Stimulated activated CD8-positive, alpha-beta memory T cell treated with anti-CD3 and anti-CD28 coated beads, Interleukin-2, amount 100 ng/mL, for 48 hours (primary cell): ENCODE measurements at places on chromosomes 7 and 10.
A peak's percentile ranks its signal among the peaks of the same experiment; 100 is the strongest.

DNA sequence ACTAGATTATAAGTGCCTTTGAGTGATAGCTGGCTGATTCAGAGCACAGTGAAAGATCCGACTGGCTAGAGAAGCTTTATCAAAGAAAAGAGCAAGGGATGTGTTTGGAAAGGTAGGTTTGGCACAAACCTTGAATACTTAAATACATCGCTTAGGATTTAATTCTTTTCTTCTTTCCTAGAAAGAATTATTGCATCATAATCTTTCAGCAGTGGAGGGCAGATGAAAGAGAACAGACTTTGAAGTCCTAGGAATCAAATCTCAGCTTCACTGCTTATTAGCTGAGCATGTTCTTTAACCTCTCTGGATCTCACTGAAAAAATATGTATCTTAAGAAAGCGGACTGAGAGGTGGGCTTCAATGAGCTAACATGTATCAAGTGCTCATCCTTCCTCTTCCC is 122.8 kb downstream of the ZNF365 start:
- DNase-seq, result no peak

DNA sequence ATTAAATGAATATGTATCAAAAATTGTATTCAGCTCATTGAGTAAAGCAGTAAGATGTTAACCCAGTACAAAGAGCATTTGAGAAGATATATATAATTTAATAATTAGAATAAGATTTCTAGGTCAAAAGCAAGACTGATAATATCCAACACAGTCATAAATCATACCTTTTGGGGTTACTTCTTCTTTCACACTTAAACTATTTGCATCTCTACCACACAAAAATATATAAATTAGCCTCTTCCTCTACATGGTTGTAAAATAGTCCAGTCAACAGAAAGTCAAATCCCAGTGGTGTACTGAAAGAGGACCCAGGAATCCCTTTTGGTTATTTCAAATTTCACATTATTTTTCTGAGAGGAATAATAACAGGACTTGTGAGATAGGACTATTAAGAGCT is 204.6 kb upstream of the INHBA start:
- DNase-seq, result no peak

GRCh38 chr10:78335691-78336401 is 302.2 kb downstream of the RPS24 start:
- no peak for DNase-seq

DNA sequence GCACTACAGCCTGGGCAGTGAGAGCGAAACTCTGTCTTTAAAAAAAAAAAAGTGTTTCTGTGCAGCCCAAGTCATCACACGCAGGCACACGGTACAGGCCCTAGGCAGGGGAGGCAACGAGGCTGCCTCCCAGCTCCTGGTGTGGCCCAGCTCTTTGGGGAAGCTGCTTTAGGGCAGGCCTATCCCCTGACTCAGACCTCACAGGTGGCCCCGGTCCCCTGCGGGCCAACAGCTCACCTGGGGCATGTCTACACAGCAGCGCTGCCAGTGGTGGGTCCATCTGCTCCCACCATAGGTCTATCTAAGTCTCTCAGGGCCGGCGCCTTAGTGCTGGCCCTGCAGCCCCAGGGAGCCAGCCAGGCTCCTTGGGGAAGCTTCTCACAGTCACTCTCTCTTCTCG is 31.4 kb downstream of the ZAN start:
- no peak for DNase-seq

GRCh38 chr7:100852048-100852872 is at the start of gene SLC12A9:
TSS of gene SLC12A9 (plus strand) at chr7:100852713. CDS start at chr7:100854198, 1,485 bp downstream.
- DNase-seq, result peak; percentile 85

DNA sequence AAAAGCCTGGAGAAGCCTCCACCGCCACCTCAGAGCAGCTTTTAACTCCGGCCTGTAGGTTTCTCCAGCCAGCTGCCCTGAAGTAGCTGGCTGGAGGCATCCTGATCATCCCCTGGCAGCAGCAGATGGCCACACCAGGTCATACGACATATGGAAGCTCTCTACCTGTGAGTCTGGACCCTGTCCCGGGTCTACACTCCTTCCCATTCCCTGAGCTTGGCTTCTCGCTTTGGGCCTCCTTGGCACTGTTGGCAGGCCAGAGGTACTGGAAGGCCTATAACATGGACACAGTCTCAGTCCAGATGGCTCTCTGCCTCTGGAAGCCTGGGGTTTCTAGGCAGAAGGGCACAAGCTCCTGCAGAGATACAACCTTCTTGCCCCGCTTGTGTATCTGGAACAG is 43.5 kb upstream of the TRIM8 start:
- DNase-seq, result no peak

DNA sequence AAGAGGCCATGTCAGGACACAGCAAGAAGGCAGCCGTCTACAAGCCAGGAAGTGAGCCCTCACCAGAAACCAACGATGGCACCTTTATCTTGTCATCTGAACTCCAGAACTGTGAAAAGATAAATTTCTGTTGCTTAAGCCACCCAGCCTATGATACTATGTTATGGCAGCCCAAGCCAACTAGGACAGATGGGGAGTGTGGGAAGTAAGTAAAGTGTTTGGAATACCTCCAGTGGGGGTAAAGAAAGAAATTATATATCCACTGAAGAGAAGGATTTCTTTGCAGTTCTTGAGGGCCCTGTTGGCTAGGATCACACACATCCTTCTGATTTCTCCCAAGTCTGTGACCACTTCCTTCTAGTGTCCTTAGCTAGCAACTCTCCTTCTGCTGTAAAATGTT is 384.4 kb downstream of the TNS3 start:
- no peak for DNase-seq

DNA sequence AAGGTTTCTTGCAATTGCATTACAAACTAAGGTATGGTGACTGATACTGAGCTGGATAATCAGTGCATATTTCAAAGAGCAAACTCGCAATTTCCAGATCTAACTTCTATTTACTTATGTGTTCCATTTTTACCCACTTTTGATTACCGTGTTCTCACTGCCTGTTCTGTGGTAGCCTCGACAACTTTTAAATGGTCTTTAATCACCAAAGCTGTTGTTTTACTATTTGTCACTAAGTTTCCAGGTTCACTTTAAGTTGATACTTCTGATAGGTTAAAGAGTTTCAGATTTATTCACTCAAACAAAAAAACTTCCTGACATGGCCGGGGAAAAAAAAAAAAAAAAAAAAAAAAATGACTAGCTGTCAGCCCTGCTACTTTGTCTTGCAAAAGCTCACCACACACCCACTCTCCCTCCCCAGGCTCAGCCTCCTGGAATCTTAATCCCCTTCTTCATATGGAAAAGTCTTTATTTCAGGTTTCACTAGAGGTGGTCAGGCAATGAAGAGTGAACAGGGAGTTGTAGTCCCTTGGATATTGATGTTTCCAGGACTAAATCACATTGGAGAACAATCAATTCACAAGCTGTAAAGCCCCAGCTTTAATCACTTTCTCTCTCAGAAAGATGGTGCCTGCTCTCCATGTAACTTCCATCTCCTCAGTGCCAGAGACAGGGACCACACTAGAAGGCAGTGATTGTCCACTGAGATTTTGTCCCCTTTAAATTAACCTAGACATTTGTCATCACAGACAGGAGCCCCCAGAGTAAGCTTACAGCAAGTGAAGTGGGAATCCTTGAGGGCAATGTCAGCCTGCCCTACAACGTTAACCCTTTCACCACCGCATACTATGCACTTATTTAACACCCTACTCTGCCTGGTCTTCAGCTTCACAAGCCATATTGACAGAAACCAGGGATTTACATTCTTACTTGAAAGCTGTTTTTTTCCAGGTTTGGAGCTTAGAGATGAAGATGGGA is 749.1 kb upstream of the SORCS1 start:
- no peak for DNase-seq

DNA sequence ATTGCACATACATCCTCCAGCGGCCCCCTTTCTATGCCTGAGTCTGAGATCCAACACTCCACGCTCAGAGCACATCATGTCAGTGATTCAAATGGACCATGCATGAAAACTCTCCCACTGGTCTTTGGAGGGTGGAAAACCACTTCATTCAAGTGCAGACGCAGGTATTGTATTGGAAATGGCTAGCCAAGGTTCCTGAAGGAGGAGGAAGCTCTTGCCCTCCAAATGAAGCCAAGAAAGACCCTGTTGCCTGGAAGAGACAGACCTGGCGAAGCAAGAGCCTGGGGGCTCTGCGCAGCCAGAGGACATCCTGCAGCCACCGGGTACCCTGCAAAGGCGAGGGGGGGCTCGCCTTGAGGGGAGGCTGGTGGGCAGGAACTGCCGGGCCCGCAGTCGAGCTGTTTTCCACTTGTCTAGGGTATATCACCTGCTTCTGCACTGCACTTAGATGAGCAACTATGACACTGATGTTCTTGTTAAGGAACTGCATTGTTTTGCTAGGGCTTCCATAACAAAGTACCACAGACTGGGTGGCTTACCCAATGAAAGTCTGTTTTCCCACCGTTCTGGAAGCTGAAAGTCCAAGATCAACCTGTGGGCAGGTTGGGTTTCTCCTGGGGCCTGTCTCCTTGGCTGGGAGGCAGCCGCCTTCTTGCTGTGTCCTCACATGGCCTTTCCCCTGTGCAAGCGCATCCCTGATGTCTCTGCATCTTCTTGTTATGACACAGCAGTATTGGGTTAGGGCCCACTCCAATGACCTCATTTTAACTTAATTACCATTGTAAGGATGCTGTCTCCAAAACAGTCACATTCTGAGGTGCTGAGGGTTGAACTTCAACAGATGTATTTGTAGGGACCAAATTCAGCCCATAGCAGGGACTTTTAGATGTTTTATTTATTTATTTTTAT is 233.4 kb downstream of the ARHGAP12 start:
- DNase-seq, result no peak

DNA sequence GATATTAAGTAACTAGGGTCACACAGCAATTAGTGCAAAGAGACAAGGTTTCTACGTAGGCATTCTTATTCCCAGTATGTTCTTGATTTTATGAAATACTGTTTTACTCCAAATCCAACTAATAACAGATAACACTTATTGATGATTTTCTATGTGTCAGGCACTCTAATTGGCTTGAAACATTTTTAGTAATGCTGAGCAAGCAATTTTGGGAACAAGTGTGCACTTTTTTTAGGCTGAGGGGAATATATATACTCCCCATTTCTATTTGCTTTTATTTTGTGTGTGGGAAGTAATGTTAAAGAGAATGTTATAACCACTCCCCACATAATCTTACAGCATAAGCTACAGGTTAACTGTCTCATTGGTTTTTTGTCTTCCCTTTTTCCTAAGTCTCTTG is 4.2 kb upstream of the SORCS1 start:
- no peak for DNase-seq

DNA sequence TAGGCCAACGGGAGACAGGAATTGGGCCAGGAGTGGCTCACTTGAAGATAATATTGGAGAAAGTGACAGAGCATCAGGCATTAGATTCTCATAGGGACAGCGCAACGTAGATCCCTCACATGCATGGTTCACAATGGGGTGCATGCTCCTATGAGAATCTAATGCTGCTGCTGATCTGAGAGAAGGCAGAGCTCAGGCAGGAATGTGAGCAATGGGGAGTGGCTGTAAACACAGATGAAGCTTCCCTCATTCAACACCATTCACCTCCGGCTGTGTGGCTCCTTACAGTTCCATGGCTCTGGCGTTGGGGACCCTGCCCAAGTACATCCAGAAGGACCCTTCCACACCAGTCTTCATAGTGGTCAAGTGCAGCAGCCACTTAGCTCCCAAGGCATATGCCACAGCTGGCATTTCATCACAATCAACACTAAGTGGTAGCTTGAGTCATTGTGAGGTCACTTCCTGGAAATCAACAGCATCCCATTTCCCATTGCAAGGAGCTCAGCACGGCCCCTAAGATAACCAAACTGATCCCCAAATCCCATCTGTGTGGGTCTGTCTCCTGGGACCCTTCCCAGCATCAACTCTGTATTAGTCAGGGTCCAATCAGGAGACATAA is 174.5 kb downstream of the TPST1 start:
- no peak for DNase-seq

DNA sequence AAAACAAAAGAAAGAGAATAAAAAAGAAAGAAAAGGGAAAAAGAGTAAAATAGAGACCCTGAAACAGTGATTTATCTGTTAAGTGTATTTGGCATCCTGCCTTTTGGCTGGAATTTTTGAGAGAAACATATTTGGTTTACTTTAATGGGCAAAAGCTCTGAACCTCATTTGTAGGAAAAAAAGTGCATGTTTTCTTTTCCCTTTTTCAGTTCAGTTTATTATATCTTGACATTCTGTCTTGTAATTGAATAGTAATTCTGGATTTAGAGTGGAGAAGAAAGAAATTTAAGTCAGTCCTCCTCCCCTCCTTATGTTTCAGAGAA is 69.5 kb downstream of the ARID5B start:
- DNase-seq, result no peak

- no peak for DNase-seq
Measured at GRCh38 chr7:101488826-101489572, 126.3 kb downstream of the COL26A1 start.

DNA sequence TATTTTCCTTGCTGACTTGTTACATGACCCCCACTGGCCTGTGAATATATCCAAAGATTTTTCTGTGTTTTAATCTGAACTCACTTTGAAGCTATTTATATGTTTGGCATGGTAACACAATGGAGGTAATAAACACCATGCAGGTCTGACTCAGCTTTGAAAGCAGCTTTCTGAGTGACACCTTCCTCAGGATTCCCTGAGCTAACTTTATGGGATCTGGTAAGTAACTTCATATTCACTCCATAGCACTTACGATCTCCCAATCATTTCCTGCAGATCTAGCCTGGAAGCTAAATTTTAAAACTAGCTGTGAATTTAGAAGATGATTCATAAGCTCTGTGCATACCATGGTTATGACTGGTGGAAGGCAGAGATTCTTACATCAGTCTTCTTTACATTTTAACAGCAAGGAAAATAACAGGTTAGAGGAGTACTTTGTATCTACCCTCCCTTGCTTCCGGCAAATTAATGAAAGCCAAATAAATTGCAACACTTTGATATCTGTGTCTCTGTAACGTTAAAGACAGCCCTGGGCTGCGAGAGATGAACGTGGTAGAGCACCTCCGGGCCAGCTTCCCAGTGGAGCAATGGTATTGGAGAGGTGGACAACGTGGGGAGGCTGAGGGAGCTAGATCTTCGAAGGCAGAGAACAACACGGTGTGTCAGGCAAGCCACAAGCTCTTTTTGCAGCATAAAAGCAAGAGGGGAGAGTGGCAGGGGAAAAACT is 170.2 kb upstream of the KLF14 start:
- DNase-seq, result no peak

DNA sequence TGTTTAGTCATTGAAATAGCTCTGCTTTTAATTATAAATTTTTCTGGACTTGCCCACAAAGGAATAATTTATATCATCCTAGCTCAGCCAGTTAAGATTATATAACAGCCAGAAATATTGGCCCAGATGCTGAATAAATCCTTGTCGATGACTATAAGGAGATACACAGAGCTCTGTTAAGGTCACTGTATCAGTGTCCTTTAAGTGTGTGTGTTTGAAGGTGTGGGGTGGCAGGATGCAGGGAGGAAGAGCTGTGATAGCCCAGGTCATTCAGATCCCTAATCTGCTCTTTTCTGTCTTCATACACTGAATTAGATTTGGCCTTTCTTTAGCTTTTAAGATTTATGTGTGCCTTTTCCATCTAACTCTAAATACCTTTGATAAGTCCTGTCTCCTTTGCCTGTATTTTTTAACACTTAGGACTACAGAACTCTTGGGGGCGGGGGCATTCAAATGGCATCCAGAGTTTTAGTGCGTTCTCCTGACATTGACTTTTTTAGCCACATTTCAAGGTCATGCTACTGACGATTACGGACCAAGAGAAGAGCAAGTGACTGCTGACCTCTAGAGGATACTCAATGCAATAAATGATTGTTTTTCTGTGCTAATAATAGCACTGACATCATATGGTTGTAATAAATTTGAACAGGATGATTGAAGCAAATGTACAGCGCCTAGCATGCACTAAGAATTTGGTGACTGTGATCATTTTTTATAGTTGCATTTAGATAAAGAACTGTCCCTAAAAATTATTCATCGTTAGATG is 172.3 kb downstream of the CACNB2 start:
- DNase-seq, result no peak

GRCh38 chr7:36103837-36104561 is 49.1 kb upstream of the EEPD1 start:
- no peak for DNase-seq
